ENCODE measurements at places on chromosomes 7 and 10.

DNA sequence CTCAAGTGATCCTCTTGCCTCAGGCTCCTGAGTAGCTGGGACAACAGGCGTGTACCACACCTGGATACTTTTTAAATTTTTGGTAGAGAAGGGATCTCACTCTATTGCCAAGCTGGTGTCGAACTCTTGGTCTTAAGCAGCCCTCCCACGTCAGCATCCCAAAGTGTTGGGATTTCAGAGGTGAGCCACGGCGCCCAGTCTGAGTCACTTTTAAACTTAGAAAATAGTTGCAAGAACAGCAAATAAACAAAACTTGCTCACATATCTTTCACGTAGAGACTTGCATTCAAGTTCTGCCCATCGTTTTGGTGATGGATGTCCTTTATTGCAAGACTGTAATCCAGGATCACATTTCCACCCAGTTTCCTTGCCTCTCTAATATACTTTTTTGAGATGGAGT, 16.6 kb downstream of the GTF2I start:
- no peak for DNase-seq

DNA sequence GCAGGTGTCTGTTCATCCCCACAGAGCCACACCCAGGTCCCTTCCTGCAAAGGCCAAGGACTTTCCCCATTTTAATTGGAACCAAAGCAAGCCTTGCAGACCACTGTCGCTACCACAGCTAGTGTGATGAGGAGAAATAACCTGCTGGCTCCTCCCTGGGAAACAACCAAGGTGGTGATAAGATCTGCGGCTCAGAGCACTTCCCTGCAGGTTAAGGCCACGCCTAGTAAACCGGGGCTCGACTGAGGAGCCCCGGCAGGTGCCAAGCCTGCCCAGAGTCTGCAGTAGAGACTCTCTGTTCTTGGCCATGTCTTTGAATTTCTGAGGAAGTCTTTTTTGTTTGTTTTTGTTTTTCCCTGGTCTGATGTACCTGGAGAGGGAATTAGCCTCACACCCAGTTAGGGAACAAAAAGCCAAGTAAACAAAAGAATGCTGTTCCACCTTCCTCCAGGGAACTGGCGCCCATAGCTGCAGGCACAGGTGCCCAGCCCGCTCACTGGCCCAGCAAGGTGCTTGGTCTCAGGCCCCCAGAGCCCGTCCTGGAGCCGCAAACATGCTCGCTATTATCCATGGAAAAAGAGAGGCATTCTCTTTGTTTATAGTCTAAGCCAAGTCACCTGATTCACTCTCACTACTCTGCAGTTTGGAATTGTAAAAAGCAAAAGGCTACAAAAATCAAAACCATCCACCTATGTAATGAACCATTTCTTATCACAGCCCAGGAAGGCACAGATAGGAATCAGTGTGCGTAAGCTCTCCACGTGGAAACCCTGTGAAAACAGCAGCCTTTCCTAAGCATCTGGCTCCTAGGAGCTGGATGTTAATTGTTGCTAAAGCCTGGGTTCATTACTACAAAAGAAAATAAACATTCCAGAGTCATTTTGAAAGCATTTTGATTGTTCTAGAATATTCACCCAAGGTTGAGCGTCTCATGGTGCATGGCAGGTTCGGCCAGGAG, 2.7 kb downstream of the GPR146 start:
- DNase-seq: peak; percentile 81

DNA sequence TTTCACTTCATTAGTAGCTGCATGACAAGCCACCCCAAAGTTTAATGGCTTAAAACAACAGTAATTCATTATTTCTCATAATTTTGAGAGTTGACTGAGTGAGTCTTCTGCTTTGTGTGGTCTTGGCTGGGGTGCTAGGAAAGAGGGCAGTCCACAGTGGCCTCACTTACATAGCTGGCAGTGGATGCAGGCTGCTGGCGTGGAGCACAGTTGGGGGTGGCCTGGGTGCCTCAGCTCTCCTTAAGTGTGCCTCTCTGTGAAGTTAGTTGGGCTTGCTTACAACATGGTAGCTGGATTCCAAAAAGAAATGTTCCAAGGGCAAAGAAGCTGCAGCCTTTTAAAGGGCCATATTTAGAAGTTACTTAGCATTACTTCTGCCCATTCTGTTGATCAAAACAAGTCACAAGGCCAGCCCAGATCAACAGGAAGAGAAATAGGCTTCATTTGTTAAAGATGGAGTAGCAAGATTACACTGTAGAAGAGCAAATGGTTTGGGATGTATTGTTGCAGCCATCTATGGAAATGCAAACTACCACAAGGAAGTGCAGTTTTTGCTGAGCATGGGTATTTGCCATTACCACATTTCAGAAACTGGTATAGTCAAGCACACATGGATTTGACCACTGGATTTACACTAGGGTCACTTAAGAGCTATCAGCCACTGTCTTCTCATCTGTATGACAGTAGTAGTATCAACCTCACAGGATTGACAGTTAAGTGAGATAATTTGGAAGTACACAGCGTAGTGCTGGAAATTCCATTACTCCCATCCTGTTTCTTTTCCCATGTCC, 33.6 kb downstream of the ZEB1 start:
- no peak for DNase-seq

- no peak for DNase-seq
Measured at GRCh38 chr7:11170863-11171568, 197.3 kb downstream of the PHF14 start.

DNA sequence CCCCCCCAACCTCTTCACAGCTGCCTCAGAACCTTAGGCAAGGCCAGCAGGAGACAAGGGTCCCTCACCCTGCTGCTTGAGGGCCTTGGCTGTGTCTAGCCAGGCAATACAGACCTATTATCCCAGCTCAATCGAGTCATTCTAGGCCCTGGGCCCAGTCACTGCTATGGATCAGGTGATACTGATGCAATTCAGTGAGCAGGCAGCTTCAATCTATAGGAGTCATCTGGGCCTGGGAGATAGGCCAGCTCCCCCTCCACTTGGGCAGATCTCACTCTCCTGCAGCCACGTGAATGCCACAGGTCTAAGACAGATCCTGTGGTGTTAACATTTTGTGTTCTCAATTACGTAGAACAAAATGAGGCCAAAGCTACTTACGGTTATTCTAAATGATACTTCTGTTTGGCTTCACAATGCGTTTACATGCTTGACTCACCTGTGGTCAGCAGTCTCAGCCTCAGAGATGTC, 68.0 kb upstream of the LRRC4 start:
- DNase-seq: no peak

GRCh38 chr10:44922021-44922420, 10.9 kb downstream of the TMEM72 start:
- DNase-seq: no peak

GRCh38 chr10:92886334-92886961, 38.1 kb downstream of the EXOC6 start:
- DNase-seq: no peak

GRCh38 chr10:60385399-60385738, 4.3 kb downstream of the ANK3 start:
- no peak for DNase-seq

Data from CD4-positive, alpha-beta T cell treated with Interleukin-21 for 1 hour (primary cell).